ENCODE measurements at places on chromosomes 13 and 19.
A peak's percentile ranks its signal among the peaks of the same experiment; 100 is the strongest.

- DNase-seq = peak; percentile 47
Observed at GRCh38 chr19:13849991-13850909, 26.7 kb upstream of the NANOS3 start.

GRCh38 chr13:93946994-93947393, 532.5 kb downstream of the DCT start:
- no peak for DNase-seq

- no peak for DNase-seq
Observed at GRCh38 chr19:29323440-29324290, 110.7 kb upstream of the UQCRFS1 start.

- DNase-seq = no peak
Observed at GRCh38 chr13:77720988-77721387, 23.5 kb downstream of the SLAIN1 start.

- no peak for DNase-seq
Observed at GRCh38 chr13:76687467-76687866, 198.7 kb downstream of the KCTD12 start.

- DNase-seq = no peak
Observed at GRCh38 chr13:112456138-112457056, 80.2 kb downstream of the SPACA7 start.

- DNase-seq = no peak
Observed at GRCh38 chr13:29756506-29756905, 93.9 kb downstream of the UBL3 start.

DNA sequence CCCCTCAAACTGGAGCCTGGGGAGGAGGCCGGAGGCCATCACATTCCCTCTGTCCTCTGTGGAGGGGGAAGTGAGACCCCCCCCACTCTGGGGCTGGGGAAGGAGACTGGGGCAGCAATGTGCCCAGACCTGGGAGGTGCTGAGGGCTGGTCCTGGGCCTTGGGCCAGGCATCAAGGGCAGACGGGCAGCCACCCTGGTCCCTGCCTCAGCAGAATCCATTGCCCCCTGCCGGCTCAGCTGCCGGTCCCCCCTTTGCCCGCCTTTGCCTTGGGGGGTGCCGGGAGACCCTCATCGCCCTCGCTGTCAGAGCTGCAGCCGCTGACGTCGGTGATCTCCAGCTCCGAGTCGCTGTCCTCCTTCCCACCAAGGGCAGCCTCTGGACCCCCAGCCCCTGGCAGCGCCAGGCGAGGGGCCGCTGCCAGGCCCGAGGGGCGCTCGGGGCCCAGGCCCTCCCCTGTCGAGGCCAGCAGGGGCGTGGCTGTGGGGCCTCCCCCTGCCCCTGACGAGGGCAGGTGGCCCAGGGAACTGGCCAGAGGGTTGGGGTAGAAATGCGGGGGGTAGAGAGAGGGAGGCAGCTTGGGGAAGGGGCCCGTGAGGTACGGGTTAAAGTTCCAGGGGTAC, 20.1 kb downstream of the ERFL start:
- DNase-seq = no peak

GRCh38 chr13:33793726-33794125, 24.2 kb upstream of the RFC3 start:
- no peak for DNase-seq

- peak; percentile 95 for DNase-seq
Observed at GRCh38 chr19:13152974-13153568, 2.9 kb downstream of the IER2 start.

- DNase-seq = no peak
Observed at GRCh38 chr13:110343241-110343865, 36.3 kb downstream of the COL4A2 start.

GRCh38 chr19:39070888-39071287, 13.3 kb upstream of the ACP7 start:
- DNase-seq = no peak

DNA sequence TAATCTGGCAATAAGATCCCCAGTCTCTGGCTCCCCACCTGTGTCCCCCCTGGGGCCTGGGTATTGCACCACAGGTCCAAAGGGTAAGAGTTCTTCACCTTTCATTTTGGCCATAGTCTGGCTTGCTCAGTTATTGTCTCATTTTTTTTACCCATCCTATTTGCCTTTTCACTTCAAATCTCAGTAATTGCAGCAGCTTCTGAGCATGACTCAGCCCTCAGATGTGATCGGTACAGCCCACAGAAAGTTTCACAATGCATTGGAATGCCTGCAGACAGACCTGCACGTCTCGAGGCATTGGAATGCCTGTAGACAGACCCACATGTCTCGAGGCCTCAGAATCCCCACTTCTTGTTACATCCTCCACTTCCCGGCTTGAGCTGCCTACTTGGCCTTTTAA, 173.6 kb downstream of the NUFIP1 start:
- no peak for DNase-seq

DNA sequence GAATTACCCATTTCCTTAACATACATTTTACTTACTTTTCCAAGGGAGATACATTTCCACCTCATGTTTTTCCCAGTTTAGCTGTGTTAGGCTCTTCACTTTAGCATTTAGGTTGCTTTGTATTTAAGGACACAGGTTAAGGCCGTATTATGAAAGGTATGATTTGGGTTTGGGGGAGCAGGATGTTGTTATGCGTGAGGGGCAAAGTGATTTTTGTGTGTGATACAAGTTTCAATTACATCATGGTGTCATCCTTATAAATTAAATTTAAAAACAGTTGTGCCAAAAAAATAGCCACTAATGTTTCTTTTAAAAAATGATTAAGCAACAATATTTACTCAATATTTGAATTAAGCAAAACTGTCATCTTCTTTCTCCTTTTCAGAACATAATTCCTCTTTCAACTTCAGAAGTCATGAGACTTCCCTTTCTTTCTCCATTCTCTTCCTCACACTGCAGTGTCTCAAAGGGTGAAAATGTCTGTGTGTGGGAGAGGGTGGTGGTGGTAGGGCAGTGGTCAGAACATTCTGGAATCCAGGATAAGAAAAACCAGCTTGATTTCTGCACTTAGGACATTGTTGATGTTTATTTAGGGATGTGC, 126.2 kb downstream of the KCNRG start:
- no peak for DNase-seq

- DNase-seq = no peak
Observed at GRCh38 chr19:38921420-38922274, 8.9 kb downstream of the SARS2 start.

DNA sequence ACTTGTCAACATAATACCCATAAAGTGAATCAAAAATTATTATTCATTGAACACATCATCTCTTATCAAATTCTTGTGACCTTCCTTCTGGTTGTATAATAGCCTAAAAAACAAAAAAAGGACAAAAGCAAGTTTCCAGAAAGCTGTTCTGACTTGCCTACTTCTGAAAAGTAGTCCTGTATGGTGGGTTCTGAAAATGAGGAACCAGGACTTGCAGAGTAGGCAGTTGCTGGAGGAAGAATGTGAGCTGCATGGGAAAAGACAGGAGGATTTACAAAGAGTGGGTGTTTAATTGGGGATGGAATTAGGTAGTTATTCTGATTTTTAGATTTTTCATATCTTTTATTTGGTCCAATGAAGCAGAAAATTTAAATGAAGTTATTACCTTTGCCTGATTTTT, 56.7 kb downstream of the RCBTB2 start:
- no peak for DNase-seq

DNA sequence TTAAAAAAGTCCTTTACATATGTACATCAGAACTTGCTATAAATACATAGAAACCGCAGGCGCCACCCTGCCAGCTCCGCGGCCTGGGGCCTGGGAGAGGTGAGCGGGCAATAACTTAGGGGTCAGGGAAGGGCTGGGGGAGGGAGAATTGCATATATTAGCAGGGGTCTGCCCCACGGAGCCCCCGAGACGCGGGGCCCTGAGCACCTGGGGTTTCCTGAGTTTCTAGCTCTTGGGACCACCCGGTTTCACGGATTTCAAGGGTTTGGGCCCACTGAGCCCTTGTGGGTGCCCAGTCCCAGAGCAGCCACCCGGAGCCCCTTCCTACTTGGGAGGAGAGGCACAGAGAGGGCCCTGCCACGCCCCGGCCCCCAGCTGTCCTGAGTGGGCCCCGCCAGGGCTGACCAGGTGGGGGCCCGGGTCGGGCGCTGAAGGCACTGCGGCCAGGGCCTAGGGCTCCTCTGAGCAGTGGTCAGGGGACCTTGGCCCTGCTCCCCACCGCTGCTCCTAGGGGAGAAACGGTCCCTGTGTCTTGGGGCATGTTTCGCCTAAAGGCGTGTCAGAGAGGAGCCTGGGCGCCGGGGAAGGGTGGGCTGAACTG, 4.0 kb downstream of the GPX4 start:
- no peak for DNase-seq

DNA sequence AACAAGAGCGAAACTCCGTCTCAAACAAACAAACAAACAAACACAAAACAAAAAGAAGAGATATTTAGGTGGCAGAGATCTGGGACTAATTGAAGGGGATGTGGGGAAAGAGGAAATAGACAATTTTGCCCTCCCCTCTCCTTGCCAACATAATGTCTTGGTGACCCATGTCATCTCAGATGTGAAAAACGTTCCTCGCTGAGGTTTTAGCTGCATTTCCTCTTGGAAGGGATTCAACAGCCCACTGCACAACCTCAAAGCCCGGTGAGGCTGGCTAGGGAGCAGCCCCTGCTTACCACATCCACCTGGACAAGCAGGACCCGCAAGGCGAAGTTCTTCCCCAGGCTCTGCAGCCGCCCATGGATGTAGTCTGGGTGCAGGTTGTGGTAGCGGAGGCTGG, 4.9 kb downstream of the ERCC1 start:
- no peak for DNase-seq

DNA sequence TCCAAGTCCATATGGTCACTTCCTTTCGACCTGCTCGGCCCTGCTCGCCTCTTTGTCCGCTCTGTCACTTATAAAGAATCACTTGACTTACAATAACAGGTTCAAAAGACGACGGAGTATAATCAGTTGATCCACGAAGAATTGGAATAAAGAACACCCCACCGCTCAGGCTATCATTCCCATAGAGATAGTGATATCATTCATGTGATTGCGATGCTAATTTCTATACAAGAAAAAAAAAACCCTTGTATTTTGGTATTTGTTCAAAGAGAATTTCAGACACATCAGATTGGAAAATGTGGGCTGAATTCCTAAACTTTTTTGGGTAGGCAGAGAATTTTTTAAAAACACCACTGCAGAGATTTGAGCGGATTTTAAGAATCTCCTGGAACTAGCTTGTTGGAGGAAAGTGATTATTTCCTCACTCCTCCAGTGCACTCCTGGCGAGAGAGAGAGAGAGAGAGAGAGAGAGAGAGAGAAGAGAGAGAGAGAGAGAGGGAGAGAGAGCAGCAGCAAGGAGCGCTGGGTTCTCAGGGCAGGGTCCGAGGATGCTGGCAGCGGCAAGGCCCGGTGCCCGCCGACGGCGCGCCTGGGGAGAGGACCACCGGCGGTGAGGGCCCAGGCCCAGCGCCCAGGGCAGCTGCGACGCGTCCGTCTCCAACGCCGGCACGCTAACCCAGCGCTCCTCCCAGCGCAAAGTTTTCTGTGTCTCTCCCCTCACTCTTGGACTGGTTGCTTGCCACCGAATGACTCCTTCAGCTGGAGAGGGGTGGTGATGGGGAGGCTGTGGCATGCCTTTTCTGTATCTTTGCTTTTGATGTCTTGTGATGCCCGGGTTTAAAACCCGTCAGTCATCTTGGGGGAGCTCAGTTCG, 149.0 kb upstream of the ZNF536 start:
- no peak for DNase-seq

GRCh38 chr13:25276748-25277147, 10.5 kb downstream of the MTMR6 start:
- DNase-seq = no peak

- no peak for DNase-seq
Observed at GRCh38 chr19:6778386-6778785, 5.9 kb downstream of the VAV1 start.

GRCh38 chr13:109940637-109941036, 154.3 kb upstream of the IRS2 start:
- DNase-seq = no peak

DNA sequence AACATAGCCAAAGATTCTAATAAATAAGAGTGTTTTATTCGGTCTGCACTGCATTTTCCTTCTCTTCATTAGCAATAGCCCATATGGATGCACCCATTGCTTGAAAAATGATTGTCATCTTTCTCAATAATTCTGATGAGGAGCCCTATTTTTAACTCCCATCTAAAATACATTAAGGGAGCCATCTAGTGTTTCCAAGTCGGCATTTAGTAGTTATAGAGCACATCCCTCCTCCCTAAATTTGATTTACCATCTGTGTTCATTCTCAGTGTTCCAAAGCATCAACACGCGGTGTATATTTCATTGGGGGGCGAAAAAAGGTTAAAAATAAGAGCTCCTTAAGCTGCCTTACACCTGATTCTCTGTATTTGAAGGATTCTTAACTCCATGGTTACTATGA, 119.2 kb upstream of the IPO5 start:
- no peak for DNase-seq

- no peak for DNase-seq
Observed at GRCh38 chr13:83024232-83024631, 858.0 kb downstream of the SLITRK1 start.

DNA sequence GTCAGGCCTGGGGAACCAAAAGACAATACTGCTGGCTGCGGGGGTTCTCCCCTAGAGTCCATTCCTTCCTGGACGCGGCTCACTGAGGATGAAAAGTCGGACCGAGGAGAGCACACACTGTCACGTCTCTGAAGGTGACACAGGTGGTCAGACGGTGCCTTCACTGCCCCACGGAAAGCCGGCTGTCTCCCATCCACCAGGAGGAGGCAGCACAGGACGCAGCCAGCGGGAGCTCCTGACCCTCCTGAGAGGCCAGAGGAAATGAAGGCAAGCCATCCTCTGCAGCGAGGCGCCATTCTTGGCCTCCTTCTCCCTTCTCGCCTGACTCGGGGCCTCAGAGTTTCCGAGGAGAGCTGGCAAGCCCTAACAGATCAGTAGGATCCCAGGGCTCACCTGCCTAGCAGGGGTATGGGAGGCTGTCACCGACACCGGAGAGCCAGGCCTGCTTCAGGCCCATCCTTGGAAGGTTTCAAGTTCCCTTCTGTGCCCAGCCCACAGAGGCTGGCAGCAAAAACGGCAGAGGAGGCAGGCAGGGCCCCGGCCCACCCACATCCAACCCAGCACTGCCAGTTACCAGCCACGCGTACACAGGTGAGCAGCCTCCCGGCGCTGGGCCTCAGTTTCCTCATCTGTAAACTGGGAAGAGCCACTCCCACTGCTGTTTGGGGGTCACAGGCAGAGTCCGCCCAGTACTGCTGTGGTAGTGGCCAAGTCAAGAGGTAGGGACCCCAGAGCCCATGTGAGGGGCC, 4.5 kb downstream of the REXO1 start:
- DNase-seq = no peak

- DNase-seq = no peak
Observed at GRCh38 chr13:77470986-77471385, 64.5 kb upstream of the SCEL start.

DNA sequence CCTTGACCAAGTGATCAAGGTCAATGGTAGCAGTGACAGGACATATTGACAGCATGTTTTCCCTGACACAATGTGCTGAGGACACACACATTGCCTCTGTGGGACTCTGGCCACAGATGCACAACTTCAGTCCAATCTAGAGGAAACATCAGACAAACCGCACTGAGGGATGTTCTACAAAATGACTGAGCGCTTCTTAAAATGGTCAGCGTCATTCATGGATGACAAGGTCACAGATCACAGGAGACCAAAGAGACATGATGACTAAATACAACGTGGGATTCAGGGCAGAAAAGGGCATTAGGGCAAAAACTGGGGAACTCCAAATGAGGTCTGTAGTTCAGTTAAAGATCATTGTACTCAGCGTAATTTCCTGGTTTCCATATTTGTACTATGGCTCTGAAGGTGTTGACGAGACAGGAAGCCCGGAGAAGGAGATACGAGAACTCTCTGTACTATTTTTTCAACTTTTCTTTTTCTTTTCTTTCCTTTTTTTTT, 20.6 kb downstream of the PBX4 start:
- DNase-seq = peak; percentile 42

- no peak for DNase-seq
Observed at GRCh38 chr13:26601669-26602068, 44.2 kb downstream of the WASF3 start.
